Fibroblast of lung (primary cell): ENCODE measurements at places on chromosomes 7 and 10. TPM values are rescaled to one million over a fixed set of nuclear protein-coding genes. Genes with fewer than 3 reads are reported as not detected.

- DNase-seq: no peak
Measured at GRCh38 chr7:147249956-147250355, 1133.4 kb downstream of the CNTNAP2 start.

FAM24A gene
- not detected in 2 replicates for total RNA-seq

ADAMTS14 gene
- 1.8 and 4.1 TPM in 2 replicates for total RNA-seq

GPR158 gene
- under 0.01 and 0.33 TPM in 2 replicates for total RNA-seq

GRCh38 chr7:130732980-130733930 is 752 bp downstream of the KLF14 start:
- peak; percentile 5 for DNase-seq

DNA sequence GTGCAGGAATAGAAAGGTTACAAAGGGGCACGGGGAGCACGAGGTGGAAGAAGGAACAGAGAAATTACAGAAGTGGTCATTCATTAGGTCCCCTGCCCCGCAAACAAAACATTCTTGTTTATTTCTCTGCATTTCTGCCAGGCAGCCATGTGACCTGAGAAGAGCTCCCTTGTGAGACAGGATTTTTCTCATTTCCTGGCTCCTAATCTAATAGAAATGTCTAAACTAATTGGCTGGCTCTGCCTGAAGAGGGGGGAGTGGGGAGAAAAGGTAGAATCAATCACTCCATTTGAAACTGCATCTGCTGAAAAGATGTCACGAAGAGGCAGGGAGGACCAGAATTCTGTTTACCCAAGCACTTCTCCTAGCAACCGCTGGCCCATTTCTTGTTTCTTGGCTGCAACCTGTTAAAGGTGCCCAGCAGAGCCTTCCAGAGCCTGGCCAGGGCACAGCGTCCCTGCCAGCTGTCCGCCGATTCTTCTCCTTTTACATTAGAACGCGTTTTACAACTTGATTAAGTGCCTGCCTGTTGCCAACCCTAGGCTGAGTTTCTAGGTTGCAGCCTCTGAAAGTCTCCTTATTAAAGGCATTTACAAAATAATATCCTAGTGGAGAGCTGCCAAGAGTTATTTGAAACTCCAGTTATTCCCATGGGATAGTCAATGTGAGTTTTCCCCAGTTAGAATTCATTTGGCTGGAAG is 1227.6 kb downstream of the TYW1 start:
- no peak for DNase-seq

ZNF25 gene
- 14.6 and 18.5 TPM in 2 replicates for total RNA-seq

EPO gene
- total RNA-seq: not detected in 2 replicates

PLPP4 gene
- 0.26 and 1.2 TPM in 2 replicates for total RNA-seq

DNA sequence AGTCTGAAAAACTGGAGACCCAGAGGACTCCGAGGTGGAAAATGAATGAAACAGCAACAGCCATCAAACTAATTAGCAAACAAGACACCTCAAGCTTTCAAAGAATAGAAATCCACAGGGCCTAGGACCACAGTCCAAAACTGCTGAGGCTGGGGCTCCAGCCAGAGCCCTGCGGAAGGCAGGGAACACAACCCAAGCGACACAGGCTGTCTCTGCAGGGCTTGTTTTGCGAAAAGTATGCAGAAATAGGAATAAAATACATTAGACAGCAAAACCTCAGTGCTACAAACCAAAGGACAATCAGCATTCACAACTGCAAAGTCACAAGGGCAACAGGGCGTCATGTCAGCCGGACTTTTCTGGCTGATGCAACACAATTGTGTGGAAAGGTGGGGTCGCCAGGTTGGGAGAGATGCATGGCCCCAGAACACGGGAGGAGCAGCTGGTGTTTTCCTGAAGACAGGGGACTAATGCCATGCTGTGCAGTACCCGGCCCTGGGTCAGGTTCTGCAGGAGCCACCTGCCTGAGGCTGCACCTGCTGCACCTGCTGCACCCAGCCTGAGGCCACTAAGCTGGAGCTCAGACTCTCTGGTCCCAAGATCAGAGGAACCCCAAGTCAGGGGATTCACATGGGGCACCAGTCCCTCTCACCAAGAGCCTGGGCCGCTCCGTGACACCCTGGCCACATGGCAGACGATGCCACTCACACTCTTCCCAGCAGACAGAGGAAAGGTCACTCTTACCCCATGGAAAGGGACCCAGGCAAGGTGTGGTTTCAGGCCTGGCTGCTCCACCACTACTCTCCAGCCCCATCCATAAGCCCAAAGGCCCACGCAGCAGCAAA is 74.2 kb downstream of the MAD1L1 start:
- no peak for DNase-seq

ACSL5 gene
- total RNA-seq: 1.7 and 4.6 TPM in 2 replicates

CREB5 gene
- total RNA-seq: 3.1 and 28.4 TPM in 2 replicates

CCL24 gene
- not detected in 2 replicates for total RNA-seq

GPR26 gene
- not detected in 2 replicates for total RNA-seq

DNA sequence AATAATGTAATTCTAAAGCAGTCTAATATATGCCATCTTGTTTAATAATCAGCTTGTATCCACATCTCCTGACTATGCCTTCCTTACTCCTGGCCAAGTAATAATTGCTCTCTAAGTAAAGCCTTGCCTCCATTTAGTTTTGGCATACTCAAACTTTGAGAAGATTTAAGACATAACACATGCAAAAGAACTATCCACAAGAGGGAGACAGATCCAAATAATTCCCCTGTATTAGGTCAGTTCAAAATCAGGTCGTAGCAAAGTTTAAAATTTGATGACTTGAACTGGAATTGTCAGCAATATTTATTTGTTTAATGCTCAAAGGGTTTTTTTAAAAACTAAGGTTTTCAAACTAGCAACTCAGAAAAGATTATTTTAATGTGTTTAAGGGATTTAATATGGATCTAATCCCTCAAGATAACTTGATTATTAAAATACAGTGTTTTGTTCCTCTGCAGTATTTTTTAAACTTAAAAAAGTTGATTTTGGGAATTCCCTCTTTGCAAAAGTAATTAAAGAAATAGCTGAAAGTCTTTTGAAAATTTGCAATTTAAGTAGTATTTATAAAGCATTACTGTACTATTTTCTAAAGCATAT is 95.3 kb downstream of the HDAC9 start:
- DNase-seq: peak; percentile 82

- no peak for DNase-seq
Measured at GRCh38 chr7:28115261-28115660, 65.3 kb downstream of the JAZF1 start.

GRCh38 chr7:26078437-26079336 is 73.3 kb upstream of the NFE2L3 start:
- DNase-seq: peak; percentile 18

VSTM2A gene
- total RNA-seq: not detected in 2 replicates

DNA sequence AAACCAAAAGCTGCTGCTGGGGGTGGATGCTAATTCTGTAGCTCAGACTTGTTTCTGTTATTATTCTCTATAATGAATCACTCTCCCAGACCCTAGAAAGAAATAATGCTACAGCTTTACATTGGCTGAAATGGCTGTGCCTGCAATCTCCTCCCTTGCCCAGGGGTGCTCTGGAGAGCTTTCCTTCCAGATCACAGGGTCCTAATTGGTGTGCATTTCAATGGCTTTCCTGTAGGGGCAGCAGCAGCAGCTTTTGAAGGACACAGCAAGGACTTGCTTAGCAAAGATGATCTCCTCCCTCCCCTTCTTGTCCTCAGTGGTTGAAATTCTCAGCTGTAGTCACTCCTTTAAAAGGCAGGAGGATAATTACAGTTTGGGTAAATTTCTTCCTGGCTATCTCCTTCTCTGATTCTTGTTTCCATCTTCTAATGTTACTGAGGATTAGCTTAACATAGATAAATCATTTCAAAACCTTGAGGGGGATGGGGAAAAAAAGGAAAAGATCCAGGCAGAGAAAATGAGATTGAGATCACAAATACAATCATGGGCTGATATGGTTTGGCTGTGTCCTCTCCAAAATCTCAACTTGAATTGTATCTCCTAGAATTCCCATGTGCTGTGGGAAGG is 120.2 kb upstream of the CTTNBP2 start:
- peak; percentile 40 for DNase-seq

SUN3 gene
- not detected in 2 replicates for total RNA-seq

DNA sequence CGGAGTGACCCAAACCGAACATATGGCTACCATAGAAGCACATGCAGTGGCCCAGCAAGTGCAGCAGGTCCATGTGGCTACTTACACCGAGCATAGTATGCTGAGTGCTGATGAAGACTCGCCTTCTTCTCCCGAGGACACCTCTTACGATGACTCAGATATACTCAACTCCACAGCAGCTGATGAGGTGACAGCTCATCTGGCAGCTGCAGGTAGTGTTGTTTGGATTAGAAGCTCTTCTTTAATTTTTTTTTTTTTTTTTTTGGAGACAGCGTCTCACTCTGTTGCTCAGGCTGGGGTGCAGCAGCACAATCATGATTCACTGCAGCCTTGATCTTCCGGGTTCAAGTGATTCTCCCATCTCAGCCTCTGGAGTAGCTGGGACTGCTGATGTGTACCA is 45.8 kb downstream of the NRF1 start:
- peak; percentile 30 for DNase-seq

DRGX gene
- total RNA-seq: not detected in 2 replicates

GRCh38 chr7:71538210-71538609 is 406.3 kb downstream of the GALNT17 start:
- no peak for DNase-seq

CUZD1 gene
- total RNA-seq: 0.50 and 0.51 TPM in 2 replicates

DNA sequence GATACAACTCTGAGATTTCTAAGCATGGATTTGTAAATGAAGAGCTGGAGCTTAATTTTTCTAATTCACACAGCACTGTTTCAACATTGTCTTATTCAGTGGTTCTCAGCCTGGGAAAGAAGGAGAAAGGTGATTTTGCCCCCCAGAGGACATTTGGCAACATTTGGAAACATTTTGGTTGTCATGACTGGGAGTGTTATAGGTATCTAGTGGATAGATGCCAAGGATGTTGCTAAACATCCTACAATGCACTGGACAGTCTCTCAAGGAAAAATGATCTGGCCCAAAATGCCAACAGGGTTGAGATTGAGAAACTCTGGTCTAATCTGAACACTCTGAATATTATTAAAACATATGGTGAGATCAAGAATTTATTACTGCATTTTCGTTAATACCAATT is 3.8 kb upstream of the CAV2 start:
- DNase-seq: no peak

GRCh38 chr7:73518470-73518869 is 3.6 kb downstream of the BAZ1B start:
- DNase-seq: no peak

DNA sequence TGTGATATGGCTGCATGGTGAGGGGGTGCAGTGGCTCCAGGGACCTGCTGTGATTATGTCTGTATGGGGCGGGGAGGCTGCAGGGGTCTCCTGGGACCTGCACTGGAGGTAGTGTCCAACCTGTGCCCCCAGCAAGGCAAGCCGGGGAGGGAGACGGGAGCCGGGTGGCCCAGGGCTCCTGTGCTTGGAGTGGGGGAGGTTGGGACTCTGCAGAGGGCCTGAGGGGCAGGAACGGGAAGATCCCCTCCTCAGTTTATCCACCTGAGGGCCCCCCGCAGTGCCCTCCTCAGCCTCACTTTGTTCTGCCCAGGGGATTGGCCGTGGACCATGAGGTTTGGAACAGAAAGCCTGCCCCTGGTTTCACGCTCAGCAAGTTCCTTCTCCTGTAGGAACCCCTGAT is 22.8 kb upstream of the PWWP2B start:
- no peak for DNase-seq

DNA sequence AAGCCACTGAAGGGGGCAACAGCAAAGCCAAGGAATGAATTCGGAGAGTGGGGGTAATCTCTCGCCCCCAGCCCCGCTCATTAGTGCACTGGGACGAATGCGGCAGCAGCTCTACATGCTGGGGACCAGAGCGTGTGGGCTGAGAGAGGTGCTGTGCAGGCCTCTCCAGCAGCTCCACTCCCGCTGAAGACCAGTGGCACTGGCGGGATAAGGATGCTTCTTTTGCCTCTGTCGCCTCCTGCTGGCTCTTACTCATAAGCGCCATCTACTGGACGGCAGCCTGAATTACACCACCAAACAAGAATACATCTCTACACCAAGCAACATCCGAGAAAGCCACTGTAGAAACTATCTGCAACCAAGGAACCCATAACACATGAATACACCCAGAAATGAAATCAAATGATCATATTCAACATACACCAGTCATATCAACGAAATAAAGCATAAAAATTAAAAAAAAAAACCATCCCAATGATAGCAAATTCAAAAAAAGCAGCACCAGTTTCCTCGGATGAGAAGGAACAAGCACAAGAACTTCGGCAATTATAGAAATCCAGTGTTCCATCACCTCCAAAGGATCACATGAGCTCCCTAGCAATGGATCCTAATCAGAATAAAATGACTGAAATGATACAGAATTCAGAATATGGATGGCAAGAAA is 79.0 kb upstream of the TMEM168 start:
- DNase-seq: peak; percentile 9

GRCh38 chr10:72687035-72687434 is 4.9 kb upstream of the MCU start:
- DNase-seq: no peak

MEOX2 gene
- total RNA-seq: 0.50 and 1.5 TPM in 2 replicates

- DNase-seq: peak; percentile 83
Measured at GRCh38 chr7:25795824-25796235, 356.2 kb upstream of the NFE2L3 start.

OR13A1 gene
- not detected in 2 replicates for total RNA-seq

GJD4 gene
- 0.17 TPM in 1 of 2 replicates, not detected in the other for total RNA-seq

ZNF503 gene
- 7.1 and 8.2 TPM in 2 replicates for total RNA-seq
